ENCODE measurements at places on chromosomes 3 and 15.

- DNase-seq: no peak
Observed at GRCh38 chr15:29403772-29404171, 134.2 kb upstream of the NSMCE3 start.

DNA sequence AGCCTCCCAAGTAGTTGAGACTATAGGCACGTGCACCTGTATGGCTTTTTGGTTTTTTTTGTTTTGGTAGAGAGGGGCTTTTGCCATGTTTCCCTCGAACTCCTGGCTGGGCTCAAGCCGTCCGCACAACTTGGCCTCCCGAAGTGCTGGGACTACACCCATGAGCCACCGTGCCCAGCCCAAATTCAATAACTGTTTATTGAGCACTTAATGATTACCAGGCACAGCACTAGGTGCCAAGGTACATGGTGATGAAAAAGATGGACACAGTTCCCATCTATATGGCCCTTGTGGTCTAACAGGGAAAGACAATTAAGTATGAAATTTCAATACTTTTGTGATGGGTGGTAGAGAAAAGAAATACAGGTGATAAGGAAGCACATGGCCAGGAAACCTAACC, 35.8 kb upstream of the ZNF148 start:
- no peak for DNase-seq

DNA sequence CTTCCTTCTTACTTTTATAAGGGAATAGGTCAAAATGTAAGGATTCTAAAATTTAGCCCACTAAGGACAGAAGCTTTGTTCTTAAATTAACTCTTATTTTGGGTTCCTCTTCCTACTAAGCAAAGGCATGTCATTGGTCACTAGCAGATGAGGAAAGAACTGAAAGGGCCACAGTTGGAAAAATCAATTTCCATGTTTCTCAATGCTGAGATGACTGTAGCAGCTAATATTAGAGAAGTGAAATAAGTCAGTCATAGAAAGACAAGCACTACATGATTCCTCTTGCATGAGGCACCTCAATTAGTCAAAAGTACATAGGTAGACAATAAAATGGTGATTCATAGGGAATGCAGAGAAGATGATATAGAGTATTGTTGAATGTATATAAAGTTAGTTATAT, 353.7 kb downstream of the RSL24D1 start:
- no peak for DNase-seq

- DNase-seq: no peak
Observed at GRCh38 chr15:30962659-30963058, 28.8 kb downstream of the MTMR10 start.

GRCh38 chr3:127099982-127100381, 92.9 kb upstream of the PRR23E start:
- DNase-seq: no peak

- DNase-seq: no peak
Observed at GRCh38 chr3:177618873-177619733, 421.8 kb upstream of the TBL1XR1 start.

All from T-helper 22 cell (primary cell).